CD4-positive, alpha-beta T cell treated with Interleukin-21 for 1 hour (primary cell): ENCODE measurements at places on chromosomes 6 and 20.

DNA sequence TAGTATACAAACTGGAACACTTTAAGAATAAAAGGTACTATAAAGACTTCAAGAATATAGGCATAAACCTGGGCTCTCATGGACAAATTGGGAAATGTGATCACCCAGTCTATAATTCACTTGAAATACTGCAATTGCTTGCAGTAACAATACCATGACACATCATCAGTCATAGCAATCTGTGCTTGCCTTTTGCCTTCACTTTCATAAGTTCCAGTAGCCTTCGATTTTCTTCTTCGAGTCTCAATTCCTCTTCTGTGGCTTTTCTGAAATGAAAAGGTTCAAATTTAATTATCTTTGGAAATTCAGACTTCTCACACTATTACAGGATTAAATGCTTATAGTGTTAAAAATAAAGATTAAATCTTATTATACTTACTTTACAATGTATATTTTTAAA, 96.3 kb upstream of the ZBTB24 start:
- DNase-seq = no peak

DNA sequence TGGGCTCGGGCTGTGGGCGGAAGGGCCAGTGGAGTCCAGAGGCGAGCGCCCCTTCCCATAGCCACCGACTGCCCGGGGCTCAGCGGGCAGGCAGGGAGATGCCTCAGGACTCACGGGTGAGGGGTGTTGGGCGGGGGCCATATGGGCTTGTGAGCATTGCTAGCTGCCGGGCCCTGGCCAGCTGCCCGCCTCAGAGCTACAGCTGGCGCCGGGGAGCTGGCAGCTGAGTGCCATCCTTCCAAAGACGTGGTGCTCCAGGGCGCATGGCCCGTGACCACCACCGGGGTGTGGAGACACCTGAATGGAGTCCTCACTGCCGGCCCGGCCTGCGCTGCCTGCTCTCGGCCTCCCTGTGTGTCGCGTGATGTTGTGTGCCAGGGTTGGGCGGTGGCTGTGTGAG, 10.6 kb upstream of the RBBP8NL start:
- DNase-seq = no peak

DNA sequence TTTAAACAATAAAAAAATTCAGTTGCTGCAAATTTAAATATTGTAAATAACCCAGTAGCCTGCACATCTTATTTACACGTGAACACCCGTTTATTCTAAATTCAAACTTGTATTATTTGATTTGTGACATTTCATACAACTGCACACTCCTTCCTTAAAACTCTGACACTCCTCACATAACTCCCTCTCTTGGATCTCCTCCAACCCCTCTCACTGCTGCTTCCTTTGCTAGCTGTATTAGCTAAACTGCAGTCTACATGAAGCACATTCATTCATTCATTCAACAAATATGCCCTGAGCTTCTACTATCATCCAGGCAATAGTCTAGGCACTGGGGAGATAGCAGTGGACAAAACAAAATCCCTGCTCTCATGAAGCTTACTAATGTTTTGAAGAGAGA, 47.0 kb downstream of the FBXL4 start:
- DNase-seq = no peak

- DNase-seq = no peak
These were observed 268.5 kb upstream of the FOXQ1 start for GRCh38 chr6:1043458-1043836.
